ENCODE measurements at places on chromosomes 11 and 22.

GRCh38 chr11:2091786-2092463 is 47.3 kb downstream of the IGF2 start:
- no peak for DNase-seq

- DNase-seq = peak; percentile 68
These were observed 23.1 kb downstream of the A4GALT start for GRCh38 chr22:42697542-42698013.

DNA sequence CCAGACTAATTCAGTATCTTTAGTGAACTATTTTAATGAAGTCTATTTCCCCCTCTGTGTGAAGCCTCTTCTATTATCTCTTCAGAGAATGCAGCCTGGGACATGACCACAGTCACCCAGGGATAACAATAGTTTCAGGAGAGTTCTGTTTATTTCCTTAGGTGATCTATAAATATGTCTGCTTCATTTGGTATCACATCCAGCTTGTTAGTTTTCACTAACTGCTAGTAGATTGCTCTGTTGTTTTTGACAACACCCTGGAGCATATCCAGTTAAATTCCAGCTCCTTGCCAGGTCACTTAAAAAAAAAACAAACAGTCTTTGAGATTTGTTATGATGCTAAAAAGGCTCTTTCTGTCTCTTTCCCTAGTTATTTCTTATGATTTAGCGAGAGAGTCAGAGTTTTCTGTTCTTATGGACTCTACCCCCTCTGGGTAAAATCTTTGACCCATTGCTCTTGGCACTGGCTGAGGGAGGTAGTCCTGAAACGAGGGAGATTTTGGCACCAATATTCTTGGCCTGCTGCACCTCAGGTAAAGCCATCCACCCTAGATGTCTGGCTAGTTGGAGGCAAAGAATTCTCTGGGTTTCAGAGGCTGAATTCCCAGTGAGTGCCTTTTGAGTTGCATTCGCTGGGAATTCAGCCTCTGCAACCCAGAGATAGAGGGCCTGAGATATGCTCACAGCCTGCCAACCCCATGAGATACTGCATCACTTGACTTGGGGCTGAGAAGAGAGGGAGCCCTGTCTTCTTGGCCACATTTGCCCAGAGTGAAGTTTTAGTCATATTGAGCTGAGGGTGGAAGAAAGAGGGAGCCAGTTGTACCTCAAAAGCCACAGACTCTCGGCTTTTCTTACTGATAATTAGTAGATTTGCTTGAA is 159.1 kb downstream of the PGR start:
- no peak for DNase-seq

DNA sequence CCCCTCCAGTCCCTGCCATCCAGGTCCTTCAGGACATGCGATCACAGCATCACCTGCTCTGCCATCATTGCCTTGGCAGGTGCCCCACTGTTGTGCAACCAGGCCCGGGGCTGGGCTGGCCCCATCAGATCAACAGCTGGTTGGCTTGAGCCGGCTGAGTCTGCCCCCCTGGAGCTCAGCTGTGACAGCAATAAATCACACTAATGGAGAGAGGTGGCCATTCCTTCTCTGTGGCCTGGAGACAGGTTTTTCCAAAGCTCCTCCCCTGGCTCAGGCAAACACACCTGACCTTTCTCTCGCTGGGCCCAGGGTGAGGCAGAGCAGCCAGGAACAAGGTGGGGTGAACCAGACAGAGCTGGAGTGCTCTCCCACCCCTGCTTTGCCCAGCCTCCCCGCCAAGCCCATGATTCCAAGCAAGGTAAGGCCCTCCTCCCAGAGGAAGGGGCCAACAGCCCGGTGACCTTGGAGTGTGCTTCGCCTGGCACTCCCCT is 8.9 kb upstream of the FXYD2 start:
- DNase-seq = peak; percentile 88

DNA sequence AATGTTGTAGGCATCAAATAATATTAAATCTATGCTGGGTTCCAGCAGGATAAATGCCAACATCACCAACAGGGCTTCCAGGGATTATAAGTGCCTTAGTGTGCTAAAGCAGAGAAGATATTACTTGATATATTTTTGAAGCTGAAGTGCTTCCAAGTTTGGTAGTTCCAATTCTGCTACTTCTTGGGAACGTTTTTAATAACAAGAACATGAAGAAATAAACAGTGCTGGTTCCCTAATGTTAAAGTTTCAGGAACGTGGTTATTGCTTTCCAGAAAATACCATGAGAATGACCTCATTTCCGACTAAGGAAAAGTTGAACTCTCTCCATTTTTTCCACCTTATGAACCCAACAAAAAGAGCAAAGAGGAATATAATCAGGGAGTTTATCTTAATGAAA is 4.6 kb upstream of the RNF185 start:
- DNase-seq = no peak

- peak; percentile 95 for DNase-seq
These were observed 15.6 kb upstream of the MFNG start for GRCh38 chr22:37501610-37502341.

DNA sequence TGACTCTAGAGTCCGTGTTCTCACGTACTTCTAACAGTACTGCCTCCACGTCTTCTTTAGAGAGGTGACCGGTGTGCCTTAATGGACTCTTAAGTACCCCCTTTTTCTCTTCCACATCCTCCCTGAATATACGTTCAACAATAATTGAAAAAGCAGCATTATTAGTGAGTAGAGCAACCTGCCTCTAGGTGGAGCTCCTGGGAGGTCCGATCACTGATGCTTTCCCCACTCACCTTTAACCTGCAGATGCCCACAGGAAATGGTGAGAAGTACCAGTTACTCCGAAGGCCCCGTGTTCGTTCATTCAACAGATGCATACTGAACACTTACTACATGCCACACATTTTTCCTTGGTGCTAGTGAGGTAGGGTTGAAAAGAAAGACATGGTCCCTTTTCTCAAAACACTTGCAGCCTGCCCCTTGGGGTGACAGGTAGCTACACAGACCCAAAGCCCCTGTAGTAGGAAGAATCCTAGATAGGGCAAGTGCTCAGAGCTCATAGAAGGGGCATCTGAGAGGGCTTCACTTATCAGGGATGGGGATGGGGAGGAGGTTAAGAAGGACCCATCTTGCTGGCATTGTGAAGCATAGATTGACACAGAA is 72.7 kb downstream of the FEZ1 start:
- no peak for DNase-seq

DNA sequence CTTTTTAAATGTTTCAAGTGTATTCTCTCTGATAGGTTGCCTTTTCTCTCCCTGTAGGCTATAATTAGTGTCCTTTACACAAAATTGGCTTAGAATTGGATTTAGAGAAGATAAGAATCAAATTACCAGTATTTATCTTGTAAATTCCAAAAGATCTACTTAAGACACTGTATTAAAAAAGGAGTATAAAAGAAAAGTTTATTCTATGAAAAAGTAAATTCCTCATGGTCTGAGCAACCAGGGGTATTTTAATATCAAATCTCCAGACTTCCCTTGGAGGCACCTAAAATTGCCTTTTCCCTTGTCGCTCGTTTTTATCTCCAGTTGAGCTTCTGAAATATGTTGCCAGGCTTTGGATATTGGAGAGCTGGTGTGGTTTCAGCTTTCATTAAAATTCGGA is 36.4 kb downstream of the ZBTB16 start:
- no peak for DNase-seq

- DNase-seq = no peak
These were observed 20.6 kb upstream of the TPH1 start for GRCh38 chr11:18066626-18067025.

GRCh38 chr11:95378111-95378510 is 147.1 kb upstream of the SESN3 start:
- DNase-seq = no peak

- DNase-seq = no peak
These were observed 32.3 kb upstream of the CCDC89 start for GRCh38 chr11:85718126-85718943.

DNA sequence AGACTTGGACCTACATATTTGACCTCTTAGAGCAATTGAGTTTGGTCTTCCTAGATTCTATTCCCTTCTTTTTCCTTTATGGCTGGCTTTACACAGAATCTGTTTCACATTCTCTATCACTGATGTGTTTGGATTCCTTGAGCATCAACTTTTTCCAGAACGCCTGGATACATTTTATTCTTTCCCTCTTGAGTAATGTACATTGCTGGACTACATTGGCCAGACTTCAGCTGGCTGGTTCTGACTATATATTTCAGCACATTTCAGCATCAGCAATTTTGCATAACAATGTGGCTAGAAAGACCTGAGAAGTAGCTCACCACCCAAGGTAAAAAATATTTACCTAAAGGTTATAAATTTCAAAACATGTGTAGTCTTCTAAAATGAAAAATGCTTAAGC is 2198.2 kb upstream of the RAG2 start:
- DNase-seq = no peak

DNA sequence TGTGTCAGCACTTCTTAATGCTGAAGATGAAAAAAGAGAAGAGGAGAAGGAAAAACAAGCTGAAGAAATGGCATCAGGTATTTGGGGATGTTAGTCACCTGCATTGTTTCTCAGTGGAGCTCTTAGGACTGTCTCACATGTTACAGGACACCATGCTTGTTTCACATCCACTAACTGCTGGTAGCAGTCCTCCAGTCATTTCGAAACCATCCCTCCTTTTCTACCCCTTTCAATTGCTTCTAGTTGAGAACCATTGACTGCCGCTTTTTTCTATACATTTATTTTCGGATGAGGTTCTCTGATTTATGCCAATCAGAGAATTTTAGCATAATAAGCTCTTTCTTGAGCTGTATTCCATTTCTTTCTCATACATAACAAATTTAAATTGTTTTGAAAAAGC is 21.5 kb downstream of the BIRC2 start:
- DNase-seq = no peak

DNA sequence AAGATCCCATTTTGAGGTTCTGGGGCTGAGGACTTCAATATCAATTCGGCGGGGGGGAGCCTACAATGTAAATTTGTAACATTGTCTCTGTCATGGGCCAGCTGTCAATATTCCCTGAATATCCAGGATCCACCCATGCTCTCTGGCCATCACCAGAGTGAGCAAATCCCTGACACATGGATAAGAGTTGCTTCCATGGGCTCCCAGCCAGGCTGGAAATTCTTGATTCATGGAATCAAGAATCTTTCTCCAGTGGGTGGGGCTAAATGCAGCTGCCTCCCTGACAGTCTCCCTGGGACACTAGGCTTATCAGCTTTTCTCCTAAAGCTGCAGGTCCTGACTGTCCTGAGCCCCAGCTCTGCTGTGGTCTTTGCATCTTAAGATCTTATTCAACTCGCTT is 86.9 kb upstream of the IGLL5 start:
- DNase-seq = no peak

DNA sequence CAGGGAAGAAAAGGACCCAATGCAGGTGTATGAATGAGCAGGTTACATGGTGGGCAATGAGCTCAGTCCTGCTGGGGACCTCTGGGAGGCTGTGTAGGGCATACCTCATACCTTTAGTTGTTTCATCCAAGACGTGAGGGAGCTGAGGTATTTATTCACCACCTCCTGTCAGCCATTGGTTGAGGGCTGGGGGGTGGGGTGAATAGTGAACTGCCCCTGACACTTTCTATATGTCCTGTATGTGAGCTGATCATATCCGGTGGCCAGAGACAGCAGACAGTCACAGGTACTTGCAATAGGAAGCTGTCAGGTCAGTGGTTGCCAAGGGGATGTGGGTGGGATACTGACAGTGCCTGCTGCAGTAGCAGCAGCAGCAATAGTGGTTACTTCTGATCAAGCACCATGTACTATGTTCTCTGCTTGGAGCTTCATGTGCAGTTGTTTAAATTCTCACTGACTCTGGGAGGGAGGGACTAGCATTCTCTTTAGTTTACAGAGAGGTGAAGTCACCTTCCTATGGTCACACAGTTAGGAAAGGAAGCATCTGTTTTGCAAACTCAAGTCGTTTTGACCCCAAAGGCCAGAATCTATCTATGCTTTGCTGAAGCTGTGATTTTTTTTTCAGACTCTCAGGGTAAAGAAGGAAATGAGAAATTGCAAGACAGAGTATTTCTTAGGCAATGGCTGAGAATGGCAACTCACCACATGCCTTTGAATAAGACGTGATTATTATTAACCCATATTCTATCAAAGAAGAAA is 54.0 kb downstream of the MIAT start:
- DNase-seq = no peak

GRCh38 chr11:121304759-121305158 is 12.2 kb downstream of the SC5D start:
- no peak for DNase-seq

DNA sequence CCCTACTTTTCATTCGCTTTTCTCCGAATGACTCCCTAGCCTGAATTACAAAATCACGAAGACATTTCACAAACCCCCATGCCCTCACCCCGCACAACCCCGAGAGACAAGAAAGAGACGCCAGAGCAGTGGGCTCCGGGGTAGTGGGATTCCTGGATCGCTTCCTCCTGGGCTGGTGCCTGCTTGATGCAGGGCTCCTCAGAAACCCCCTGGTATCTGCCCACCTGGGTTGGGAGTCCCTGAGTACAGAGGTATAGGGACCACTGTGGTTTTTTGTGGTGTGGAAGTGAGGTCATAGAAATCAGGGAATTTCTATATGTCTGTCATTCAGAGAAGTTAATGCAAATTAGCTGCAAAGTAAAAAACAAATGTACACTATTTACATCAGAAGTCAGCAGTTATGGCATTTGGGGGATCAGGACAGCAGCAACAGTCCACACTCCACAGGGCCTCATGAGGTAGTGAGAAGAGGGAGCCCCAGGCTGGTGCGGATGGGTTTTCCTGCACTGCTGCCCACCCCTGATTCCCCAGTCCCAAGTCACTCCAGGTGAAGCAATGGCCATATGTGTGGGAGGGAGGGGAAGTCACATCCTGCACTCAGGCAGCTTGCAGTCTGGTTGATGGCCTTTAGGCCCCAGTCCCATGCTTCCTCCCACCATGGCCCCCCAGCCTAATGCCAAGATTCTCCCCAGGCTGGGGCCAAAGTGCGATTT is 39.6 kb downstream of the BUD13 start:
- no peak for DNase-seq

DNA sequence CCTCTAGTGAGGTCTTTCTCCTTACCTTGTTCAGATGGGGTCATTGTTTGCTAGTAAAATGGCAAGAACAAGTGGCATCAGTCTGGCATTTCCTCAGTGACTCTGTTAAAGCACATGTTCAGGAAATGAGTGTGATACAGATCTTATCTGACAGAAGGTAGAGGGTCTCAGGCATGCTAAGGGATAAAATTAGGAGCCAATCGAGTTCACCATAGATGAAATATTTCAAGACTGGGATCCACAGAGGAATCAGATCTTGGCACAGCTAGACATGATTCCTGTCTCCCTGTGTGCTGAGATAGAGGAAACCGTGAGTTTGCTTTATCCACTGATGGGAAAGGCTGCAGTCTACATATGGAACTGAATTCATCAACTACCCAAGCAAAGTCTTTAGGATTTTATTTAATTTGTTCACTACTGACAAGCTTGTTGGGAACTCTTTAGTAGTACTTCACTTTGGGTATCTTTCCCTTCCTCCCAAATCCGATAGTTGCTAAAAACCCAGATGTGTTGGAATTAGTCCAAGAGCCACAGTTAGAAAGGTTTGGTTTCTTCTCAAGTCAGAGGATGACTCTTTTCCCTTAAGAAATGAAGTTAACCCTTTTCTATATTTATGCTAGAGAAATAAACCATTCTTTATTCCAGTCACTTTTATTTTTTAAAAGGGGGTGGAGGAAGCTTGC is 18.4 kb downstream of the FAM118B start:
- DNase-seq = no peak

GRCh38 chr11:98230678-98231077 is 790.1 kb upstream of the CNTN5 start:
- no peak for DNase-seq

GRCh38 chr11:79173615-79174014 is 267.2 kb downstream of the TENM4 start:
- no peak for DNase-seq

GRCh38 chr11:88307749-88308425 is 29.6 kb downstream of the CTSC start:
- DNase-seq = no peak

- DNase-seq = peak; percentile 65
These were observed 36.0 kb downstream of the PRCP start for GRCh38 chr11:82864268-82864667.
